ENCODE measurements at places on chromosomes 6 and 20.

DNA sequence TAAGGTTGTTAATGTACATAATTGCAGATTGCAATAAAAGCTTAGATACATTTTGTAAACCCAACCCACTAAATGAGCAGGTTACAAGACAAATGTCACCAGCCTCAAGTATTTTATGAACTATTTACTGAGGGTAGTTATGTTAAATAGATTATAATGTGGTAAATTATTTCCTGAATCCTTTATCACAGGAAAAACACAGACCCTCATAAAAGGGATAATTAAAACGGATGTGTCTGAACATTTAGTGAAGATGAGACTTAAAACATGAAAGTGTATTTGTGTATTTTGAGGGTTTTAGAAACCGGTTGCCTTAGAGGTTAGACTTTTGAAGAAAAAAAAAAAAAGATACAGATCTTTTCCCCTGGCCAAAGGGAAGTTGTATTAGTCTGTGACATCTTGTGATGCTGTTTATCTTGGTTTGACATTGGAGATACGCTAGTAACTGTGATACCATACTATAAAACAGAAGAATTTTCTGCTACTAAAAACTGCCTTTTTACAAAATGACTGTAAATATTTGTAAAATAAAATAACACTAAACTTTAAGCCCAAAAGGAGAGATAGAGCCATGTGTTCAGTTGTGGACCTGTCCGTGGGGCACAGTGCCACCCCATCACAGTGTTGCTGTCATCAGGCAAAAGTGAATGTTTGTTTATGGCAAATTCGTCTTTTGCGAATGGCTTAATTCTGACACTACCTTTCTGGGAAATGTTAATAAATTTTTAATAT lies 9.7 kb downstream of the DYNLT1 start:
- no peak for DNase-seq

GRCh38 chr6:43496370-43497128 lies 13.6 kb downstream of the LRRC73 start:
- no peak for DNase-seq

- DNase-seq = no peak
Measured at GRCh38 chr6:156879186-156879585, 102.0 kb downstream of the ARID1B start.

DNA sequence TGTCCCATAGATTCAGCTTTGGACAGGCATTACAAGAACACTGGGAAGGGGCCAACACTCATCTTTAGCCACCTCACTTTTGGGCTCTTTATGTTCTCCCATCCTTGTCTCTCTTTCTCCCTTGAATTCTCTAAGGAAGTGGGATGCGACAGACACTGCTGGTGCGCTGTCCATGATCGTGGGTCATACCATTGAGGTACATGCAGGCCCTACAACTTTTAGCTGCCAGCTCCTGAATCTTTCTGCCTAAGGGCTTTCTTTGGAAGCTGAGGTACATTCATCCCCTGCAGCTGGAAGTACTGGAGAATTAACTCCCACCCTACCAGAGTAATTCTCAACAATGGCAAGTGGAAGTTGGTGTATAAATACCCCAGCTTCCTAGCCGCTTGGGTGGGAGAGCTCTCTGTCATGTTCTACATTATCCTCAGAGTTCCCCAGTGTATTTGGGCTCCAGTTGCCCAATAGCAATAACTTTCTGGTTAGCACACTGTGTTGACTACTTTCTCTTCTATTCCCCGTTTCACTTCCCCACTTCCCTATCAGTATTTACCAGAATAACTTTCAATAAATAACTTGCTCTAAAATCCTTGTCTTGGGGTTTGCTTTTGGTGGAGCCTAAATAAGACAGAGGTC lies 309.4 kb upstream of the RNF24 start:
- no peak for DNase-seq

DNA sequence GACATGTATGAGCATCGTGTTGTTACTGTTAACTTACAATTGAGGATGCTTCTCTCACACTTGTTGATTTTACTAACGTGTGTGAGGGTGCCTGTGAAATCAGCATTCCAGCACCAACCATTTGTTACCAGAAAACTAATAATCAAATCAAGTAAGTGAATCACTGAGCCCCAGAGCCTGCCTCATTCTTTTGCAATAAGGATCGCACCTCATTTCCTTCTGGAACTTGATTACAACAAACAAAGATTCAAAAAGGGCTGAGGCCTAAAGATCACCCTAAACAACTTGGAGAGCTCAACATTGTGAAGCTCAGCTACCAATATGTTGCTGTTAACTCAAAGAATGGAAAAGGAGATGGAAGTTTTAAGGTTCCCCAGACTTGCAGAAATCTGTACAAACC lies 274.7 kb downstream of the TFAP2A start:
- DNase-seq = no peak

DNA sequence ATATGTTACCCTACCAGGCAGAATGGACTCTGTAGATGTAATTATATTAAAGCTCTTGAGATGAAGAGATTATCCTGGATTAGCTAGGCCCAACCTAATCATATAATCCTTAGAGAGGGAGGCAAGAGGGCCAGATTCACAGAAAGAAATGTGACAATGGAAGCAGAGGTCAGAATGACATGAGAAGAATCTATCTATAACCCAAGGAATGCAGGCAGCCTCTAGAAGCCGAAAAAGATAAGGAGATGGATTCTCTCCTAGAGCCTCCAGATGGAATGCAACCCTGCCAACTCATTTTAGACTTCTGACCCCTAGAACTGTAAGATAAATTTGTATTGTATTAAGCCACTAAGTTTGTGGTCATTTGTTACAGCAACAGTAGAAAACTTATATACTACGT lies 12.3 kb downstream of the PXT1 start:
- no peak for DNase-seq
